ENCODE measurements at places on chromosomes 7 and 10. TPM values are rescaled to one million over a fixed set of nuclear protein-coding genes. Genes with fewer than 3 reads are reported as not detected.

The FBXL13 gene
- 0.22 TPM for polyA plus RNA-seq

DNA sequence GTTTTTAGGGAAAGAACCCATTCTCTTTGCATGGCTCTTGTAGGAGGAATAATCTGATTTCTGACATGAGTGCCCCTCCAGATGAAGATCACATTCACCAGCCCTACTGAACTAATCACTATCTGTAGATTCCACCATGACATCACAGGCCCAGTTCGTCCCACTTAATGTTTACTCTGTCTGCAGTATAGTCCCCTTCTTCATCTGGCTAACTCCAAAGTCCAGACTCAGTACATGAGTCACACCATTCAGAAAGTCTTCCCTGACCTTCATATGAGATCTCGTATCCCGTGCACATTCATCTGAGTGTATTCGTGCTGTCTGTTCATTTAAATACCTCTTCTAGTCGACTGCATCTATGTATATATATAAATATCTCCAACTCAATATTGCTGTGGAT lies 366.5 kb upstream of the AKR1E2 start:
- H3K4me3 ChIP-seq, result no peak overlapping the region
- no peaks in the 10 kb centered on the region for H3K27me3 ChIP-seq
- H3K27ac ChIP-seq, result no peak overlapping the region
- DNase-seq, result no peak

DNA sequence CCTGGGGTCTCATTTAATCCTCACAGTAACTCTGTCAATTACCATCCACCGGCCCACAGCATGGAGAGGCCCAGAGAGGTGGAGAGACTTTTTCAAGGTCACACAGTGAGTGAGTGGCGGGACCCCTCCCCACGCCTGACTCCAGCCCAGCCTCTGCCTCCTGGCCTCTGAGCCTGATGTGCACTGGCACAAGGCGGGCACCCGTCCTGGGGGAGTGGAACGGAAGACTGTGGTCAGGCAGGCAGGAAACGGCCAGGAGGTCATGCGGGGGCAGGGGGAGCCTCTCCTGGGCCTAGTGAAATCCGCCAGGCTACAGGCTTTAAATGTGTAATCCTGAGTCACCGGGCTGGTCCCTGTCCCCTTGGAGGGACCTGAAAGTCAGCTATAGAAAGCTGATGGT lies 32.2 kb downstream of the ZCCHC24 start:
- H3K4me1 ChIP-seq, result peaks cover 4% of the 10 kb centered on the region
- H3K27me3 ChIP-seq, result no peaks in the 10 kb centered on the region
- no peaks in the 10 kb centered on the region for H3K36me3 ChIP-seq
- no peak overlapping the region for H3K27ac ChIP-seq
- no peak for DNase-seq

- H3K36me3 ChIP-seq, result no peaks in the 10 kb centered on the region
- H3K4me1 ChIP-seq, result peaks cover 18% of the 10 kb centered on the region
- no peaks in the 10 kb centered on the region for H3K27me3 ChIP-seq
- peak; percentile 66 for DNase-seq
Observed at GRCh38 chr7:38398725-38399321, 125.4 kb upstream of the TARP start.

DNA sequence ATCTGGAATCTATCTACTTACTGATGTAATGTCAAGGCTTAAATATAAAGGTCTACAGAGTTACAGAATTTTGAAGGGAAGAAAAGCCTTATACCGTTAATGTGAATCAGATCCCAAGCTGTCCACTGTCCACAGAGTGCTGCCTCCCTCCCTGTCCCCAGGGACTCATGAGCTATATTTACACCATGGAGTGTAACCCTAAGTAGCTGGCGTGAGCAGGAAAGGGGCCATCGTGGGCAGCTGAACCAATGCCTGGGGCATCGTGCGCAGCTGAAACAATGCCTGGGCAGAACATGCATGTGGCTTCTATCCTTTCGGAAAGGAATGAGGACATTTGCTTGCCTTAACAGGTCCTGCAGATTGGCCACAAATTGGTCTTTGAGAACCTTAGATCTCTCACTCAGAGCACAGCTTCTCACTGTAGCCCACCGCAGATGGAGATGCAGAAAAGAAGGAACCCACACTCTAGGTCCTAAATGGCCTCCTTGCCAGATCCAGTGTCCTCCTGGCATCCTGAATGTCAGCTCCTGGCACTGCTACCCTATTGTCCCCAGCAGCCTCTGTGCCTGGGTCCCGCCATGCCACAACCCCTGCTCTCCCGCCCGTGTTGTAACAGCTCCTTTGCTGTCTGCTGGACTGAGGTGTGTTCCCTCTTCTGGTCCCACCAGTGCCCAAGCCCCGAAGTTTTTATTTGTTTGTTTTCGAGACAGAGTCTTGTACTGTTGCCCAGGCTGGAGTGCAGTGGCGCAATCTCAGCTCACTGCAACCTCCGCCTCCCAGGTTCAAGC lies 30.3 kb downstream of the CCDC3 start:
- peaks cover 4% of the 10 kb centered on the region for H3K27me3 ChIP-seq
- DNase-seq, result no peak
- H3K4me3 ChIP-seq, result no peak overlapping the region
- no peak overlapping the region for H3K27ac ChIP-seq
- no peaks in the 10 kb centered on the region for H3K4me1 ChIP-seq

- H3K36me3 ChIP-seq, result peaks cover 18% of the 10 kb centered on the region
- H3K27me3 ChIP-seq, result no peaks in the 10 kb centered on the region
Observed at GRCh38 chr7:128869138-128869943, 6.7 kb downstream of the ATP6V1F start.

DNA sequence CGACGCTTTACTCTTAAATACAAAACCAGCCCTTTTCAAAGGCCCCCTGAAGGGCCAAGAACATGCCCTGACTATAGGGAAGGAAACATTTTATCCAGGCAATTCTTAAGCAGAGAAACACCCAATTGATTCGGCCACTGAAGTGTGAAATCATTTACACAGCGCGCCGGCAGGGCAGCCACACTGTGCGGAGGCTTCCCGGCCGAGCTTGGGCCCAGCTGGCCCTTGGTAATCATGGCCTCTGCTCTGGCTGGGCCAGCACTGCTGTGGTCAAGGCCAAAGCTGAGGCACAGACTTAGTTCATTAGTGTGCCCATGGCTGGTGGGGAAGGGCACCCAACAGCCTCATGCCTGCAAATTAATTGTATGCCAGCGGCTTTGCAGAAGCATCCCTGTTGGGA lies 143.7 kb upstream of the HABP2 start:
- H3K27ac ChIP-seq, result no peak overlapping the region
- H3K4me3 ChIP-seq, result no peak overlapping the region
- H3K4me1 ChIP-seq, result no peaks in the 10 kb centered on the region
- no peaks in the 10 kb centered on the region for H3K36me3 ChIP-seq

DNA sequence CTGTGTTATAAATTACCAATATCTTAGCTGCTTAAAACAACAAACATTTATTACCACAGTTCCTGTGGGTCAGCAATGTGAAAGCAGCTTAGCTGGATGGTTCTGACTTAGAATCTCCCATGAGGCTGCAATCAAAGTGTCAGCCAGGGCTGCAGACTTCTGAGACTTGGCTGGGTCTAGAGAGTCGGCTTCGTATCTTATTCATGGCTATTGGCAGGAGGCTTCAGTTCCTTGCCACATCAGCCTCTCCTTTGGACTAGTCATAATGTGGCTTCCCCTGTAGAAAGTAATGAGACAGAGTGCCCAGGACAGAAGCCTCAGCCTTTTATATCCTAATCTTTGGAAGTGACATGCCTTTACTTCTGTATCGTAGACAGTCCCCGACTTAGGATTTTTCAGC lies 27.3 kb downstream of the RALA start:
- H3K36me3 ChIP-seq, result no peaks in the 10 kb centered on the region
- no peak overlapping the region for H3K4me3 ChIP-seq
- no peaks in the 10 kb centered on the region for H3K4me1 ChIP-seq
- H3K27ac ChIP-seq, result no peak overlapping the region
- no peak for DNase-seq

DNA sequence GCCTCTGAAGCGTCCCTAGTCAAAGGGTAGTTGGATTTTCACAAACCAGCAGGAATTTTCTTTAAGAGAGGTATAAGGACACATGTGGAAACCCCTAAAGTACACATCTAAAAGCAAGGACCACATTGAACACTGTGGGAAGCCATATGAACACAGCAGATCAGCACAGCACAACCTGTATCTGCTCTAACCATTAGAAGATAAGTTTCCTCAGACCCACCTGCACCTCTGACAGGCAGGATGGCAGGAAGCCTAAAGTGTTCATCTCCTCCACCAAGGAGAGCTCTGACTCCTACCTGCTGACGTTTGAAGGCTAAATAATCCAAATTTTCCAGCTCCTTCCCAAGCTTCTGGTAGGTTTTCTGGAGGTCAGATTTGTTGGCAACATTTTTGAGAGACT lies 174.4 kb downstream of the CTNNA3 start:
- DNase-seq, result no peak
- H3K27ac ChIP-seq, result no peak overlapping the region
- H3K4me1 ChIP-seq, result no peaks in the 10 kb centered on the region
- H3K4me3 ChIP-seq, result no peak overlapping the region
- H3K36me3 ChIP-seq, result no peaks in the 10 kb centered on the region

The HOXA7 gene
- polyA plus RNA-seq, result 0.37 TPM

The NYAP1 gene
- 0.06 TPM for polyA plus RNA-seq

The GIMAP1 gene
- polyA plus RNA-seq, result 0.63 TPM

The CNPY1 gene
- polyA plus RNA-seq, result not detected

DNA sequence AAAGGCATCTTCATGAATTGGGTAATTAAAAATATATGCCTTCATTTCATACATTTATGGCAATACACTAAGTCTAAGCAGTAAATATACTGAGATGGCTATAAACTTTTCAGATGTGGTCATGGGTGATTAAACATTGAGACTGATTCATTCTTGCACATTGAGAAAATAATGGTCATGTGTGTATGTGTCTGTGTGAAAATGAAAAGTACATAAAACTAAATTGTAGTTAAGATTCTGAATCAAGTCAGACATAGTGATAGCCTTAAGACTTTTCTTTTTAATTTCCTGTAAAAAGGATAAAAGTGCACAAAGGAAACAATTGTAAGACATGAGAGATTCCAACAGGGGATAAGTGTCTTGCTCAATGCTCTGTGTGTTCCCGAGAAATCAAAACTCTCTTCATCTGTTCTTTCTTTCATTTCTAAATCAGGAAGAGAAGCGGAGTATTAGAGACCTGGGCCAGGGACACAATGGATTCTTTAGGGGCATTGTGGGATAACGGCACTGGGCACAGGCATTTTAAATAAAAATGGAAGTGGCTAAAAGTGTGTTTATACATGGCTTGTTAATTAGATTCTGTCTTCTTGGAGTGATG lies 69.8 kb upstream of the AGR3 start:
- no peaks in the 10 kb centered on the region for H3K36me3 ChIP-seq
- no peak for DNase-seq
- no peak overlapping the region for H3K27ac ChIP-seq
- no peaks in the 10 kb centered on the region for H3K27me3 ChIP-seq

DNA sequence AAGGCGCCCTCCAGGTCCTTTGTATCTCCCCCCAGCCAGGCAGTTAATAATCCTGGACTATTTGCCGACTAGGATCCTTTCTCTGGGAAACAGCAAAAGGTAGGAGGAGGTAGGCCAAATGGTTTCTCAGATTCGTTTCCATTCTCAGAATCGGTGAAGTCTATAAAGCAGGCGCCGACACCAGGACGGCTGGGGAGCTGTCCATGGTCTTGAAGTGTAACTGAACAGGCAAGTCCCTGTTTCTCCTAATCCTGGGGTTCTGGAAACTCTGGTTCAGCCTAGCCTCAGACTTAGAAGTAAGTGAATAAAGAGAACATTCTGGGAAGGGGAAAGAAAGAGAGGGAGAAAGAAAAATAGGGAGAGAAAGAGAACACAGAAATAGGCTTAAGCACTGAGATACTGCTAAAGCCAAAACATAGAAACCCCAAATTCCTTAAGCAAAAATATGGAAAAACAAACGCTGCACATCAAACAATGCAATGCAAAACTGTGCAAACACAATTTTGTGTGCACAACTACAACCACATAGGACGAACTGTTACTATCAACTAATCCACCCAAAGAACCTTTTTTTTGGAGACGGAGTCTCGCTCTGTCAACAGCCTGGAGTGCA lies 11.1 kb upstream of the INA start:
- peaks cover 3% of the 10 kb centered on the region for H3K27me3 ChIP-seq
- DNase-seq, result peak; percentile 19
- no peak overlapping the region for H3K27ac ChIP-seq
- no peaks in the 10 kb centered on the region for H3K36me3 ChIP-seq
- H3K4me1 ChIP-seq, result no peaks in the 10 kb centered on the region
- H3K4me3 ChIP-seq, result no peak overlapping the region

- no peaks in the 10 kb centered on the region for H3K4me1 ChIP-seq
- H3K4me3 ChIP-seq, result no peak overlapping the region
- H3K27ac ChIP-seq, result no peak overlapping the region
- no peak for DNase-seq
Observed at GRCh38 chr7:115635376-115635775, 395.2 kb downstream of the TFEC start.

DNA sequence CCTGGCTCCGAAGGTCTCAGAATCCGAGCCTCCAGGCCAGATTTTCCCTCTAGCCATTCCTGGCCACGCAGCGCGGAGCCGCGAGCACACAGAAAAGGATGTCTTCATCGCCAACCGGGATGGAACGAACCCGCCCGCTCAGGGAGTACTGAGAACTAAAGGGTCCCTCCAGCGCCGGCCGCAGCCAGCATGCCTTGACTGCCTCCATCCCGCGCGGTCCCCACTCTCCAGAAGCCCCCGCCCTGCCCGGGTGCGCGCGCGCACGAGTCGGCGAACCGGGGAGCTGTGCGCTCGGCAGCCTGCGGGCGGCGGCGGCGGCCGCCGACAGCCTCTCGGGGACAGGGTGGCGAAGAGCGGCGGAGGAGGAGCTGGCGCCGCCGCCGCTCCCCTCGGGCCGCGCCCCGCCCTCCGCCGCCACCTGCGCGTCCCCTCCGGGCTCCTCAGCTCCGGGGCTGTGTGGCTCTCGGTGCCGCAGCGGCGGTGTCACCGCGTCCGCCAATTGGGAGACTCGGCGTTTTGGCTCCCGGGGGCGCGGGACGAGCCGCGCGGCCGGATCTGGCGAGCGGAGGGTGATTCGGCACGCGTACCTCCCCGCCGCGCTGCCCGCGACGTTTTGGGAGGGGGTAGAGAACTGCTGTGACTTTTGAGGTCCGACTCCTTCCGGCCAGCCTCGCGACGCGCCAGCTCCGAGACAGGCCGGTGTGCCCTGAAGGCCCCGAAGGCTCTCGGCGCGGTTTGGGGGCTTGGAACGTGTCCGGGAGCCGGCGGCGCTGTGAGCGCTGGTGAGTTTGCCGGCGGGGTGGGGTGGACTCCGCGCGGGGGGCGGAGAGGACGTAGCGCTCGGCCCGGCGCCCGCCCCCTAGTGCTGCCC lies 453 bp upstream of the GALNT17 start:
- H3K36me3 ChIP-seq, result no peaks in the 10 kb centered on the region
- H3K4me3 ChIP-seq, result no peak overlapping the region
- no peaks in the 10 kb centered on the region for H3K27me3 ChIP-seq
- DNase-seq, result no peak
- no peak overlapping the region for H3K27ac ChIP-seq
- H3K4me1 ChIP-seq, result no peaks in the 10 kb centered on the region

The TMEM184A gene
- not detected for polyA plus RNA-seq

DNA sequence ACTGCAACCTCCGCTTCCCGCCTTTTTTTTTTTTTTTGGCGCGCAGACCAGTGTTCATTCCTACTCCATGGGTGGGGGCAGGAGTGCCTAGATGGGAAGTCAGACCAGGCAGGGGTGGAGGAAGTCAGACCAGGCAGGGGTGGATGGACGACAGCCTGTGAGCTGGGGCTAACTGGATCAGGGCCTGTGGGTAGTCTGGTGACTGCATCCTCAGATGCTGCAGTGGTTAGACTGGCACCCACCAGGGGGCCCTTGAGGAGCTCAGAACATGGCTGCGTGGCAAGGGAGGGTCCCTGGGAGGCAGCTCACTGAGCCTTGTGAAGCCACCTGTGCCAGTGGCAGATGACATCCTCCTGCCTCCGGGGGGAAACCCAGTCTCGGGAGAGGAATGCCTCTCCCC lies 35.1 kb downstream of the RCC1L start:
- no peak overlapping the region for H3K27ac ChIP-seq
- H3K36me3 ChIP-seq, result peaks cover 11% of the 10 kb centered on the region
- H3K27me3 ChIP-seq, result no peaks in the 10 kb centered on the region
- H3K4me1 ChIP-seq, result no peaks in the 10 kb centered on the region

The PIP gene
- polyA plus RNA-seq, result not detected

Data from B cell (primary cell).